ENCODE measurements at places on chromosomes 7 and 10.

DNA sequence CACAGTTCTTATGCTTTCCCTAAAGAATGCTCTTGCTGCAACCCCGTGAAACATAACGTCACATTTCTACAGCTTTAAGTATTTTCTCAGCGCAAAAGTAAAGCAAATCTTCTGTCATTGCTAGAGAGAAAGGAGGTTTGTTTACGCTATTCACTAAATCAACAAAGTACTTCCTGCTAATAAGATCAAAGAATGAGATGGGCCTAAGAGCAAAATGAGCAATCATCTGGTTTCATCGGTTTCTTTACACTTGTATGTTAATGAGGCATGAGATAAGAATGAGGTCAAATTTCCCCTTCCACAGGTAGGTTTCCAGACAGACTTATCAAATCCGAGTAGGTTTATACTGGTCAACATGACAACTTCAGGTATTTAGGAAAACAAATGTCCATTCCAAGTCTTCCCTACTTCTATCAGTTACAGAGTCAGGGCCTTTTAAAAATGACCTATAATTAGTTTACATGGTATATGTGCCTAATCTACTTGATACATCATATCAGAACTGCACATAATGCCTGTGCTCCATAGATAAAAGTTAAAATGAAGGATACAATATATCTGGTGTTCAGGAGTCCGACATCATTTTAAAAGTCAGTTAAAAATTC, 8.4 kb downstream of the USP6NL start:
- peak; percentile 51 for DNase-seq

DNA sequence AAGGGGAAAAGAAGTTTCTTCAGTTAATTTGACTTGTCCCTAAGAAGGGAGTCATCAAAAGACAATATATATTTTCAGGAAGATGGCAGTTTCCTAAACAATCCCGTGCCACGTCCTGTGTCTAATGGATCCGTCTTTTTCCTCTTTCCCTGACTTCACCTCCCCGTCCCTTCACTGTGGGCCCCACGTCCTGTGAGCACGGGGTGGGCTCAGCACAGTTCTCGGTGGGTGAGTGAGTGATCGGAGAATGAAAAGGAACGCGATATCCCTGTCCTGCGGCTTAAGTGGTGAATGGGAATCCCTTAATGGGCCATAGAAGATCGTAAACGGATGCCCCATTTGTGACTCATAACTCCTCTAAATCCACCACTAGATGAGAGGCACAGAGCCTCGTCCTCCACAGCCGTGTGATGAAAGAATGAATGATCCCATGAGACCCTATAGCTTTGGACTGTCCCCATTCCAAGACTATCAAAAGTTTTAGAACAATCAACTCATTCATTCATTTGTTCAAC, 63.5 kb upstream of the PITRM1 start:
- no peak for DNase-seq

DNA sequence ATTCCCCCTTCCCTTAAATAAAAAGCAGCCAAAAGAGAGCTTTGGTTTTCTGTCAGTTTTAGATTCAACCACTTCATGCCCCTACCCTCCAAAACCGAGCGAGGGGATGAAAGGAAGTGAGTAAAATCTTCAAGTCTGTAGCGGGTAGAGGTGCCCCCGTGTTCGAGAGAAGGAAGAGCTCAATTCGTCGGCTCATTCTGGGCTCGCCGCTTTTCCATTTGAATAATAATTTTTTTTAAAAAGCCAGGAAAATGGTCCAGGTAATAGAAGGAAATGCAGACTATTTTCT, 436.2 kb upstream of the GALNT17 start:
- no peak for DNase-seq

GRCh38 chr10:47248386-47249090, 51.5 kb upstream of the GDF10 start:
- no peak for DNase-seq

DNA sequence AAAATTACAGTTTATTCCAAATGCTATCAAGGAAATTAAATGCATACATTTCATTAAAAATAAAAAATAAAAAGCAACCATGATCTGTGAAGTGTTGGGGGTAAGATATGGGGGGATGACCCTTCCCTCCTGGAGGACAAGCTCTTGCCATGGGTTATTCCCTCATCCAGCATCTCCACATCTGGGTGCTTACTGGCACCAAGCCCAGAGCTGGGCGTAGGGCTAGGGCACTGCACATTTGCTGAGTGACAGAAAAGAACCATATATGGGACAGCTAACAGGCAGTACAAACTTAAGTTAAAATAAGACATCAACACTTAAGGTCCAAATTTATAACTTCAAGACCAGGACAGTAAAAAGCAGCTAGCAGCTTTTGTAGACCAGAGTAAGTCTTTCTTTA, 10.2 kb downstream of the CCDC6 start:
- no peak for DNase-seq

DNA sequence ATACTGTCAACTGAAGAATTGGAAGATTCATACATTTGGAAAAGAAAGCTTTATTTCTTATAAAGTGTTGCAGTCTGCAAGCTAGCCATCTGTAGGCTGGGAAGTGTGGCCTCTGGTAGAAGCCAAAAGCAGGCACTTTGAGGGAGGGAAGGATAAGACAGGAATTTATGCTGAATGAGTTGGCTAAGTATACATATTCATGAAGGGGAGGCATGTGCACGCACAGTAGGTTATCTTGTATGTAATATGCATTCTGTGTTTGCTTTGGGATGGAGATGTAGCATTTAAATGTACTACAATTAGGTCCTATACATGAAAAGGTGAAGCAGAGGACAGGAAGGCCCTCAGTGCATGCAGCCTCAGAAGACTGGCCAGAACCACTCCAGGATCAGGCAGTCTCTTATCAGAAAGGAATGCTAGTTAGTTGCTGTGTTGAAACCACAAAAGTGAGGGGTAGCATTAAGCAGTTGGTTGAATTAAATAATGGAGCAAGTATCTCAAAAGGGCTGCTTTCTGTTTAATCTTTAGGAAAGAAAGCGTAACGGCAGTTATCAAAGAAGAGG, 40.9 kb downstream of the MYO3A start:
- DNase-seq: no peak

GRCh38 chr10:88670497-88670896, 6.3 kb downstream of the LIPF start:
- no peak for DNase-seq

DNA sequence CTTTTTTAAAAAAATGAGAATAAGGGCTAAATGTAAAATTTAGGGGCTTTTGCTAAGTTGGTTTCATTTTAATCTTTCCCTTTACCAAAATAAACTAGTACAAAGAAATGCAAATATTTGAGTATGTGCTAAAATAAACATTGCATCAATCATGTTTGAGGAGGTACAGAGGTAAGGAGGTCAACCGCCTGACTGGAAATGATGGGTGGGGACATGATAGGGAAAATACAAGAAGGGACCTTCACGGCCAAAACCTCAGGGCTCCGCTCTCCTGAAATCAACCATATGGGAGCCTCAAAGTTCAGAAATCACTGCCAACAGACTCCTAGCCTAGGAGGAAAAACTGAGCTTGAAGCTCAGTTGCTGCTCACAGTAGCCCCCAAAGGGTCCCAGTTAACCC, 207.6 kb downstream of the AHR start:
- DNase-seq: no peak

GRCh38 chr7:98073047-98073446, 33.6 kb upstream of the LMTK2 start:
- no peak for DNase-seq

- DNase-seq: peak; percentile 18
Measured at GRCh38 chr10:72250666-72251065, 23.1 kb upstream of the DDIT4 start.
